SHP77 (cell line): ENCODE measurements at places on chromosomes 11 and 22.

DNA sequence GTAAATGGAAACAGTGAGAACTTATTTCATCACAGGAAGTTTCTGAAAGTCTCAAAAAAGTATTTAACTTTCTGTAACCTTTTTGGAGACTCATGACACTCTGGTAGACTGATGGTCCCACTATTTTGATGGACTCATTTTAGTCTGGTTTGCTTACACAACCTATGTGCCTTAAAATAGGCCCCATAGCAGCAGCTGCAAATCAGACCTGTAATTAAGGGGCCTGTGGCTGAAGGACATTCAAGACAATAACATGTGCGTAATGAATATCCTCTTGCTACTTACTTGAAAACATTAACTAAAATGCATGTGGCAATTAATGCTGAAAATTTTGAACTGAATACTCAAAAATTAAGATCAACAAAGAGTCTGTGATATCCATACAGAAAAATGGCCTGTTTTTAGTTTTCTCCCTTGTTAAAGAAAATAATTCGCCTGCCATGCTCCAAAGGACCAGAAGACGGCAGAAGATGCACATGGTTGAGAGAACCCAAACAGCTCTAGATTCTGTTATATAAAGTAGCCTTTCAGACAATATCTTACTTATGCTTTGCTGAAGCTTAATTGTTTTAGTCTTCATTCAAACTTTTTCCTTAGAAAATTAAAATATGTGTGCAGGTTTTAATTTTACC, 568.5 kb downstream of the KCNA4 start:
- peak; percentile 0 for DNase-seq

DNA sequence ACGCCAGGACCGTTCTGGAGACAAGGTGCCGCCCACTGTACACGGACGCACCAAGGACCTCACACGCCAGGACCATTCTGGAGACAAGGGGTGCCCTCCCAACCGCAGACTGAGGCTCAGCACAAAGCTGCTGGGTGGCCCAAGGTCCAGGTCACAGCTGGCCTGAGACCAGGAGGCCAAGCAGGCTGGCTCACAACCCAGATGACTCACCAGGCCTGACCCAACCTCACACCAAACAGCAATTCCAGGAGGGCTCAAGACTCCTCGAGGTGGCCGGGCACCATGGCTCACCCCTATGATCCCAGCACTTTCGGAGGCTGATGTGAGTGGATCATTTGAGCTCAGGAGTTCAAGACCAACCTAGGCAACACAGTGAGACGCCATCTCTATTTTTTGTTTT, 14.8 kb downstream of the BRD1 start:
- no peak for DNase-seq

GRCh38 chr11:64089915-64090805, 54.4 kb downstream of the FLRT1 start:
- DNase-seq: no peak

- DNase-seq: no peak
Measured at GRCh38 chr22:31629741-31630184, 32.3 kb downstream of the PISD start.

DNA sequence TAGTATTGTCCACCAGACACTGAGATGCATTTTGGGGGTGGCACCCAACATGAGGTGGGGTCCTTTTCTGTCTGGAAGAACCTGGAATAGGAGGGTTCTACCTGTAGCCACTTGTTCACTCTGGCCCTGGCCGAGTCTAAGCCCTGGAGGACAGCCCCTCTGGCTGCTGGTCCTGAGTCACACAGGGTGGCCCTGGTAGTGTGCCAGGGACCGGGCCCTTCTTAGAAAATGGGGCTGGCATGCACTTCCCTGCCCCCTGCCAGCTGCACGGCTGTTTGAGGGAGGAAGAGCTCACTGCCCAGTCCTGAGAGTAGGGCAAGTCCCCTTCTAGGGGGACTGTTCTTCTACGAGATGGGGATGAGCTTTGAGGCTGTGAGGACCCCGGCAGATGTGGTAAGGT, 2.2 kb downstream of the PLCB3 start:
- DNase-seq: no peak

GRCh38 chr22:38353142-38353629, 36.0 kb upstream of the CSNK1E start:
- peak; percentile 5 for DNase-seq

DNA sequence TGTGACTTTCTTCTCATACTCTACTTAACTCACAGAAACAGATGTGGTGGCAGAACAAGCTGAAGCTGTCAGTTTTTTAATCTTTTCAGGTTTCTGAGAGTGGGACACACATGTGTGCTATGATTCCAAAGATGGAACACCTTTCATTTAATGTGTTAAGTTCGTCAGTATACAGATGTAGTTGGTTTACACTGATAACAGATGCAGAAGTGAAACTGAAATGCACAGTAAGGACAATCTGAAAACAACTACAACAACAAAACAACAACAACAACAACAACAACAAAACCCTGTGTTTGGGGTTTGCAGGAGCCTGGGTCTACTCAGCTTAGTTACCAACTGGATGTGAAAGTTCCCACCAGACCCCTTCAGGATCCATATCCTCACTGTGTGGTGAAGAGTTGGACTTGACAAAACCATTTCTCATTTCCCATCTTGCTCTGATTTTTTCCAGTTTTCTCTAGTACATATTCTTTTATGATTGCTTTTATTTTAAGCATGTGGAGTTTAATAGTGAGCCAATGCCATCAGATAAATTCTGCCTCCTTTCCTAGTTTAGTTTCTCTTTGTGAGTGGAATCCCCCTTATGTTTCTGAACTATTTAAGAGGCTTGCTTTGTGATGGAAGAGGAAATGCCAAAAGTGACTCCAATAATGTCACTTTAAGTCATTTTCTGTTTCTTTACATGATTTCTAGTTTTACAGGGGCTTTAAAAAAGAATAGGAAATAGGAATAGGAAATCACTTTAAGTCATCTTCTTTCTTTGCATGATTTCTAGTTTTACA, 47.8 kb downstream of the ARHGAP42 start:
- no peak for DNase-seq

DNA sequence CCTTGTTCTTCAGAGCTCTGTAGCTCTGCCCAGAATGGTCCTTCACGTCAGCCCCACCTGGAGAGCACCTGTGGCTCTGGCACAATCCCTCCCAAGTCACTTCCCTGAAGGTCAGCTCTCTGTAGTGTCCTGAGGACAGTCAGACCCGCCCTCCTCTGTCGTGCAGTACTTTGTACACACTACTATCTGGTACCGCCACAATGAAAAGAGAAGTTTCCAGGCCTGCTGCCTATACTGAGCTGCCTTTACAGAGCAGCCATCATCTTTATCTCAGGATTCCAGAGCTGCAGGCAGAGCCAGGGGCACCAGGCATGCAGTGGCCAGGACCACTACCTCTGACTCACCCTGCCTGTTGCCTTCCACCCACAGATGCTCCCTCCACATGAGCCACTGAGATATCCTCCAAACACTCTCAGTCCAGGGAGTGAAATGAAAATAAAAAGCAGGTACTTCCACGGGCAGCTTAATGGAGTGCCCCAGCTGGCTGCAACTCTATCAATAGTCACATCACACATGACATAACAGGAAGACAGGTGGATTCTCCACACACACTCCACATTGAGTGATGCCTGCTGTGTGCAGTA, 7.3 kb downstream of the PACSIN2 start:
- DNase-seq: peak; percentile 18

- DNase-seq: no peak
Measured at GRCh38 chr11:61091373-61092279, 10.7 kb upstream of the CD5 start.

- DNase-seq: no peak
Measured at GRCh38 chr11:73366953-73367352, 9.2 kb upstream of the RELT start.

DNA sequence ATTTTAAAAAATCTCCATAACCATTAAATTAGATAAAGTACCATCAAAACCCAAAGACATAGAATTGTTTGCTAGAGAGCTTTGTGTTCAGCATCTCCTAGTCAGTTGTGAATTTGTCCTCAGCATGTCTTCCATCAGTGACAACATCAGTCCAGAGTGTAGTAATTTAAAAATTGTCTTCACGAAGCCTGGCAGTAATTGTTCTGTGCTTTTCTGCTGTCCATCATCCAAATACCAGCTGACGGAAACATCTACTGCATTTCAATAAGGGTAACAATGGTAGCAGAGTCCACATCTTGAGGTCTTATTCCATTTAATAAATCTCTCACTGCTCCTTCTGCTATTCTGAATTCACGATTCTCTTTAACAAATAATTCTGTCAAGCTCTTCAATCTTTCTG, 121.5 kb downstream of the ATXN10 start:
- DNase-seq: no peak

DNA sequence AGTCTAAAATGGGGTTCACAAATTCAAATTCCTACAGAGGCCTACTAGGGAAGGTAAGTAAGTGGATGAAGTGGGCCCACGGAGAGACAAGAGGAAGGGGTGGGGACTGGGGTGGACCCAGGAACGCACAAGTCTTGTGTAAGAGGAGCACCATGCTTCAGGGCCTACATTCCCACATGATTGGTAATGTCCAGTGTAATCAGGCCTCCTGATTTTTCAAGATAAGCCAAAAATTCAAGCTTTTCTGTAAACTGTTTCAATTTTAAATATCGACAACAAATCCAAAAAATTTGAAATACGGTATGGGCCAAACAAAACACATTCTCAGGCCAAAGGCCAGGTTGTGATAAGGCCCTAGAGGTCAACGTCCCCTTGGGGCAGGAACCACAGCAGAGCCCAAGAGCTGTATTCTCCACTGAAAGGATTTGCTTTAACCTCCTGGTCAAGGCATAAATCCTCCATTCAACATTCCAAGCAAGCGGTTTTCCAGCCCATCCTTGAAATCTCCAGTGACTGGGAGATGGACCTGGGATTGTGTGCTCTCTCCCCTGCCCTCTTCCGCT, 116.4 kb downstream of the TRIM29 start:
- DNase-seq: no peak

DNA sequence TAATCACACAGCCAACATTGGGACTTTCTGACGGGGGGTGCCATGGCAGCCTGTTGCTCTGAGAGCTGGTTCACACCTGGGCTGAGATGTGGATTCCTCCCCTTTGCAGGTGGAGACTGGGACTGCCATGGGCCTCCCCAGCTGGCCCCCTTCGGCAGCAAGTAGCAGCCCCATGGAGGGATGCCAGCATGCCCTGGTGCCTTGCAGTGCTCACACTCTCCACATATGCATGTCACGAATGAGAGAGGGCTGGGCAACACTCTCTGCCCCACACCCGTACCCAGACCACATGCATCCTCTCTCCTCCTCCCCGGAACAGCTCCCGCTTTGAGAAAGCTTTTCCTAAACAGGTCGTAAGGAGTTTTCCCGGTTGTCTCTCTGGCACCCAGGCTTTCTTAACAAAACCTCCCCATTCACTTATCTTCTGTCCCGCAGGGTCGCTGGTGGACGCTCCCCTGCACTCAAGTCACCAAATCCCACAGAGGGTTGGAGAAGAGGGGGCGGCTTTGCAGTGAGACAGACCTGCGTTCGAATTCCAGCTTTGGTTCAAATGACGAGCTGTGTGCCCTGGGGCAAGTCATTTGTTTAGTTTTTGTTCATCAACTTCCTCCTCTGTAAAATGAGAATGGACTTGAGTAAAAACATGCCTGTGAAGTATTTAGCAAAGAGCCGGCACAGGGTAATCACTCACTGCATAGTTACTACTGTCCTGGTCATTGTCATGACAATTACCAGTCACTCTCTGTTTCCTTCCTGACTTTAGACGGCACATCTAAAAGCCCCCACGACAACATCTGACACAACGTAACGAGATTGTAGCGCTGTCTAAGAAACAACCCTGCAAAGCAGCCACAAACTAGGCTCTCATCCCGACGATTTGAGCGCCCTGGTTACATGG, 231.3 kb upstream of the B3GAT1 start:
- no peak for DNase-seq

GRCh38 chr11:87628026-87628580, 547.1 kb downstream of the RAB38 start:
- DNase-seq: no peak

DNA sequence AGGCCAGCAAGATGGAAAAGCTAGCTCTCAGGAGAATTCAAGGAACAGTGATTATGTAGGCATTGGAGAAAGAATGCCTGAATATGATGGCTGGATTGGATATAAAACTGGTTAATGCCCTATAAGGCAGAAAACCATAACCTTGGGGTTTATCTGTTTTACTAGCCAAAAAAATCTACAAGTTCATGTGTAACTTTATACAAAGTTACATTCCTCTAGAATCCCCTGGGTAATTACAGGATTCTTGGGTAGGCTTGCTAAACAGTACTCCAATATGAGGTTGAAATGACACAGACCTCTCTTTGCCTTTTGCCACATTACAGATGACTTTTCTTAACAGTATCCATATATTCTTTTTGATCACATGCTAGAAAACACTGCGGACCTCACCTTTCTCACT, 26.0 kb downstream of the TSPAN18 start:
- no peak for DNase-seq

GRCh38 chr22:50342651-50343540, at the start of gene PPP6R2:
TSS of gene PPP6R2 (plus strand) at chr22:50343327. CDS start at chr22:50393909, 50,582 bp downstream.
- peak; percentile 65 for DNase-seq

DNA sequence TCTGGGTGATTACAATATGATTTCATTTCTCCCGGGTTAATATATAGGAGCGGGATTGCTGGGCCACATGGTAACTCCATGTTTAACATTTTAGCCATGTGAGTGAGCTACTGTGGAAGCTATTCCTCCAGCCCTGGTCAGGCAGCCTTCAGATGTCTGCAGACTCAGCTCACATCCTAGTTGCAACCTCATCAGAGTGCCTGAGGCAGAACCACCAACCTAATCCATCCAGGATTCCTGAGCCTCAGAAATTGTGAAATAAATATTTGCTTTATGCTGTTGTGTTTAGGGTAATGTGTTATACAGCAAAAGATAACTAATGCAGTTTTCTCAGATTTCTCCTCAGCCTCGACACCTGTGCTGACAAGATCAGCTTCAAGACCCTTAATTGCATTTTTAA, 676.8 kb downstream of the OPCML start:
- DNase-seq: no peak

DNA sequence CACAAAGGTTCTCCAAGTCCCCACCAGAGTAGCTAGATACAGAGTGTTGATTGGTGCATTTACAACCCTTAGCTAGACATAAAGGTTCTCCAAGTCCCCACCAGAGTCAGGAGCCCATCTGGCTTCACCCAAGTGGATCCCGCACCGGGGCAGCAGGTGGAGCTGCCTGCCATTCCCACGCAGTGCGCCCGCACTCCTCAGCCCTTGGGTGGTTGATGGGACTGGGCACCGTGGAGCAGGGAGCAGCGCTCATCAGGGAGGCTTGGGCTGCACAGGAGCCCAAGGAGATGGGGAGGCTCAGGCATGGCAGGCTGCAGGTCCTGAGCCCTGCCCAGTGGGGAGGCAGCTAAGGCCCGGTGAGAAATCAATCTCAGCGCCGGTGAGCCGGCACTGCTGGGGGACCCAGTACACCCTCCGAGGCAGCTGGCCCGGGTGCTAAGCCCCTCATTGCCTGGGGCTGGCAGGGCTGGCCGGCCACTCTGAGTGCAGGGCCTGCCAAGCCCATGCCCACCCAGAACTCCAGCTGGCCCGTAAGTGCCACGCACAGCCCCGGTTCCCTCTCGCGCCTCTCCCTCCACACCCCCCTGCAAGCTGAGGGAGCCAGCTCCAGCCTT, 404.1 kb downstream of the METTL15 start:
- no peak for DNase-seq
